MM.1S (cell line): ENCODE measurements at places on chromosomes 5 and 9.

DNA sequence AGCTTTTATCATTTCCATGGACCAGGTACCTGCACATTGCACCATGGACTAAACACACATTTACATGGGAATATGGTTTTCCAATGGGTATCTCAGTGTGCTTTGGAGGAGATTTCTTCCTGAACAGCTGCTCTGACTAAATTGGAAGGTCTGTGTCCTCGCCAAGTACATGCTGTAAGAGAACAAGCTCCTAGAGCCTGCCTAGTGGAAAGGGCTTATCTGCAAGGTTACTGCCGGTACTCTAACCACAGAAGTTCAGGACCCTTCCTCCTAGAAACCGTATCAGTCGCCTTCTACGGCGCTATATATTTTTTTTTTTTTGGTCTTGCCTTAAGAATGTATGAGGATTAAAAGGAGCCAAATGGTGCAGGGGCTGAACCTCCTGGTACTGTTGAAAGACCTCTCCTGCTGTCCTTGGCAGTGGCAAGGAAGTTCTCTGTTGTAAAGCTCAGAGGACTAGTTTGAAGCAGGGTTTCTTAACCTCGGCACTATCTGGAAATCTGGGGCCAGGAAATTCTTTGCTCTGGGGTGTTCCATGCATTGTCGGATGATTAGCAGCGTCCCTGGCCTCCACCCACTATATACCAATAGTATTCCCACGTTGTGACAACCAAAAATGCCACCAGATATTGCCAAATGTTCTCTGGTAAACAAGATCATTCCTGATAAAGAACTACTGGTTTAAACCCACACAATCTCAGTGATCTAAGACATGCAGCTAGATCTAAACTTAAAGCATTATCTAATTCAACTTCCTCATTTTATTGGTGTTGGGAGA lies 107.4 kb downstream of the FBXO38 start:
- no peak for DNase-seq

- DNase-seq, result no peak
Observed at GRCh38 chr5:77852514-77853352, 76.6 kb upstream of the TBCA start.

- no peak for DNase-seq
Observed at GRCh38 chr9:135882011-135882410, 25.3 kb downstream of the CAMSAP1 start.

DNA sequence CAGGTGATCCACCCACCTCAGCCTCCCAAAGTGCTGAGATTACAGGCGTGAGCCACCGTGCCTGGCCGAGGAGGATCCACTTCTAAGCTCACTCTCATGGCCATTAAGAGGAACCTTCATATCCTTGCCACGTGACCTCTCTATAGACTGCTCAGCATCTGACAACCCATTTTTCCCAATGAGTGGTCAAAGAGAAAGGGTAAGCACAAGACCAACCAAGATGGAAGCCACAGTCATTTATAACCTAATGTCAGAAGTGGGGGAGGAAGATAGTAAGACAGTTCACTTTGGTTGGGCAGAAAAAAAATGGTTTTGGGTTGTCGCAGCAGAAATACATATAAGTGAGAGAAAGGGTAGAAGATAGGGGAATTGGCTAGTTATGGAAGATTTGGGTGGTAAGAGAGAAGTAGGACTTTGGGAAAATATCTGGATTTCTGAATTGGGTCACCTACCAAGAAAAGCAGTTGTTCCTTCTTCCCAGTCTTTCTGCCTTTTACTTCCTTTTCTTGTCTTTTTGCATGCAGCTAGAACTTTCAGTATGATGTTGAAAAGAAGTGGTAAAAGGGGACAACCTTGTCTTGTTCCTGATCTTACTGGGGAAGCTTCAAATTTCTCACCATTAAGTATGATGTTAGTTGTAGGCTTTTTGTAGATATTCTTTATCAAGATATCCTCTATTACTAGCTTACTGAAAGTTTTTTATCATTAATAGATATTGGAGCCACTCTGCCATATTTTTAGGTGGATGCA lies 15.6 kb downstream of the SNX2 start:
- DNase-seq, result no peak

DNA sequence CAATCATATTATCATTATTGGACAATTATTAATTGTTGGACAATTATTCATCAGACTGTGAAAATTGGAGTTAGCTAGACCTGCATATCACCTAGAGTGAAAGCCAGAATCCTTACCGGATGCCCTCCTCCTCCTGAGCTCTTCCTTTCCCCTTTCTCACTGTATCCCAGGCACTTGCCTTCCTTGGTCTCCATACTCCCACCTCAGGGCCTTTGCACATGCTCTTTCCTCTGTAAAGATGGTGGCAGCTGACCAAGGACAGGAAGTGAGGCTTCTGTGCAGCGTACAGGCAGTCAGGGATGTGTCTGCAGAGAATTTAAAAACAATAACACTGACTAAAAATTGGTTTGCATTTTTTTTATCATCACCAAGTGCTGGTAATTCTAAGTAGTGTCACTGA lies 15.5 kb upstream of the FAM193B start:
- no peak for DNase-seq

DNA sequence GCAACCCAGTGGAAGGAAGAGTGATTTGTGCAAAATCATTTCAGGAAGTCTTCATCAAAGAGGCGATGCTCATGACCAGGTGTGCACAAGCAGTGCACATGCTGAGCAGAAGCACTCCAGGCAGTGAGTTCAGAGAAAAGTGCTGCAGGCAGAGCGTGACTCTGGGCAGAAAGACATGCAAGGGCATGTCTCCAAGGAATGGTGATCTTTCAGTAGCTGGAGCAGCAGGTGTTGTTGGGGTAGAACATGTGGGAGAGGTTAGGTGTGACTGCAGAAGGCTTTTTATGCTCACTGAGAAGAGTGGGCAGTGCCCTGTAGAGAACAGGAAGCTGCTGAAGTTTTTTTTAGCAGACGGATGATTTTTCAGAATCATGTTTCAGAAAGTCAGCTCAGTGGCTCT lies 545.4 kb upstream of the TLE4 start:
- DNase-seq, result peak; percentile 76

GRCh38 chr5:6755941-6756340 lies 42.7 kb downstream of the TENT4A start:
- DNase-seq, result no peak

GRCh38 chr9:133737071-133737773 lies 930 bp downstream of the SARDH start:
- DNase-seq, result no peak

- DNase-seq, result peak; percentile 79
Observed at GRCh38 chr5:43556857-43557542, at the start of gene PAIP1. PAIP1 (minus strand) TSS chr5:43557077; CDS start chr5:43556846, 231 bp downstream.

- DNase-seq, result no peak
Observed at GRCh38 chr5:89883967-89884366, 525.6 kb downstream of the CETN3 start.

- no peak for DNase-seq
Observed at GRCh38 chr5:142872795-142873194, 102.6 kb downstream of the ARHGAP26 start.

- DNase-seq, result no peak
Observed at GRCh38 chr9:133771486-133772482, 33.6 kb upstream of the SARDH start.

DNA sequence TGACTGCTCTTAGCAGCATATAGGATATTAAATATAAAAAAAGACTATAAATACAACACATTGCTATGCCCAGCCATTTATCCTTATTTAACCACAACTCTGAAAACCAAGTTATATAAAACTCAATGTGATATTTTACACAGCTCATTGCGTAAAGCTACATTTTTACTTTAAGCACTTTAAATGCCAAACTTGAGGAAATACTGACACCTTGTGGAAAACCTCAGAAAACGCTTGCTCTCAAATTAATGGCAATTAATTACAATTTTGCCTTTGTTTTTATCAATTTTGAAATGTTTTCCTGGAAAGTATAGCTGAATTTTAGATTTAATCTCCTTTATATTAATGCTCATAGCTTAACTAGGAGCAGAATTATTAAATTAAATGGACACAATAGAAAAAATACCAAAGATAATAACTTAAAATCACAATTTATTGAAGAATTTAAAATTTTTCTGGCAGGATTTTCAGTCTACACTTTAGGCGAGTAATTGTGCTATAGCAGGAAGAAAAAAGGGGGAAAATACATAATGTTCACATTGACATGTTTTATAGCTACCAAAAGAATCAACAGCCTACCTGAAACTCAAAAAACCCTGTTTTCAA lies 25.2 kb upstream of the PLAC8L1 start:
- peak; percentile 22 for DNase-seq

GRCh38 chr5:145859453-145859852 lies 13.4 kb downstream of the GRXCR2 start:
- no peak for DNase-seq

- no peak for DNase-seq
Observed at GRCh38 chr9:100354121-100354800, 1.5 kb upstream of the TEX10 start.

DNA sequence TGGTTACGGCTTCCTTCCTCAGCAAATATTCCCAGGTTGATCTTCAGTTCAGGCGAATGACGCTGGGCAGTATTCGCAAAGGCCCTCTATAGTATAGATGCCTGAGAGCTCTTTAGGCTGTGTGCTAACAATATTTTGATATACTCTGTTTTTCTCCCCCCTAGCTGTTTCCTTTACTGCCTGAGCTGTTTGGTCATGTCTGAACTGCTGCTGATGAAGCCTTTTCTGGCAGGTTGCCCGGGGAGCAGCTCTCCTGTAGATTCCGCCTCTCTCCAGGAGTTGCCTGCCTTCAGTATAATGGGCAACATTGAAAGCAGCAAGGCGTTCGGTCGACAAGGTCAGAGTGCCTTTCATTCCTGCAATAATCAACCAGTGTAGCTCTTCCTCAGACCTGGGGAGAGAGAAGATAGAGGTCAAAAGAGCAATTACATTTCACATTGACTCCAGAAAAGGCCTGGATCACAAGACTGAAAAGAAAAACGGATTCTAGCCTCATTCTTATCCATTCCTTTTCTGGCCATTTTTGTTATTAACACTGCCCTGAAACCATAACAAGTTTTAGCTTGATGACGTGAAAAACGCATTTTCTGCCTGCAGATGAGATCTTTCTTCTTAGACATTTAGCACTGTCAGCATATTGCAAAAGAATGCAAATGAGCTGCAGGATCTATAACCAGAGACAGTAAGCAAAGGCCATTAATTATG lies 60.1 kb upstream of the ZNF608 start:
- no peak for DNase-seq

GRCh38 chr5:141778206-141778605 lies 96.2 kb upstream of the ARAP3 start:
- no peak for DNase-seq

DNA sequence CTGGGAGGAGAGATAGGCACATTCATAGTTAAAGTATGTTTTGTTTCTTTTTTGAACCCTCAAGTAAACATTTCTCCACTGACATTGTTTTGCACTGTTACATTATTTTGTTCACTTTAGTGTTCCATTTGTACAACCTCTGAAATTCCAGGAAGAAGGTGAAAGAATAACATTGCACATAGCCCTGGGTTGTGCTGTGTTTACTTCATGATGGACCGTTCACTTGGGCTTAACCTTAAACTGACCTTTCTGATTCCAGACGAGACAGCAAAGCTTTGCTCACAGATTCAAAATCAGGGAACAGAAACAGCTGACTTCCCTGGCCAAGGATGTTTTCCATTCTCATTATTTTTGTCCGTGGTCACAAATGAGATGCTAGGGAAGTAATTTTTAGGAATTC lies 42.8 kb upstream of the GDNF start:
- DNase-seq, result no peak
